NCI-H2171 (cell line): ENCODE measurements at places on chromosomes 3 and 15.

- DNase-seq: no peak
Measured at GRCh38 chr15:78455749-78456148, 17.7 kb downstream of the IREB2 start.

DNA sequence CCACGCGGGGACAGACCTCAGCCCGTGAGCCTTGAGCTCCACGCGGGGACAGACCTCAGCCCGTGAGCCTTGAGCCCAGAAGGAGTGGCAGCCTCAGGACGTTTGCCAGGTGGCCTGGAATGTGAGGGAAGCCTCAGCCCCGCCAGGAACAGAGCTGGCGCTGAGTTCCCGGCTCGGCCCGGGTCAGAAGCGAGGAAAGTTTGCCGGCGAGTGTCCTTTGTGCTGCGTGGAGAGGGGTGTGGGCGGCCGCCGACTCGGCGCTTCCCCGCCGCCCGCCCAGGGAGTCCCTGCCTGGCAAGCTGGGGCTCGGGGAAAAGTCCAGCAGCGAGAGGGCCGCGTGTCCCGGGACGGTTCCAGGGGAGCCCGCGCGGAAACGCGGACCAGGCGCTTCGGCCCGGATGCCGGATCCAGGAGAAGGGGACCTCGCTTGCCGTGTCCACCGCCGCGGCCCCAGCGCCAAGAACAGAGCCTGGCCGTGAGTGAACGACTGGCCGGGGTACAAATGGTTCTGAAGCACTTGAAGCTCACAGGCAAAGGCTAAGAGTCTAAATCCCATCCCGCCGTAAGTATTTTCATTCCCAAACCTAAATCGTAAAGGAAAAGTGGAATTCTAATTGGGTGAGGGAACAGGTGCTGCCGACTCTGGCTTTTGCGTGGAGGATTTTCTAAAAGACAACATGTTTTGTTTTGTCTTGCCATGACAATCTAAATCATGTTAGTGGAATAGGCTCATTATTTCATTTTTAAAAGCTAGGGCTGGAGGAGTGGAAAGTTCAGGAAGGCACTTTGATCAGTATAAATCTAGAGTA, 1.7 kb downstream of the LRRN1 start:
- DNase-seq: no peak

DNA sequence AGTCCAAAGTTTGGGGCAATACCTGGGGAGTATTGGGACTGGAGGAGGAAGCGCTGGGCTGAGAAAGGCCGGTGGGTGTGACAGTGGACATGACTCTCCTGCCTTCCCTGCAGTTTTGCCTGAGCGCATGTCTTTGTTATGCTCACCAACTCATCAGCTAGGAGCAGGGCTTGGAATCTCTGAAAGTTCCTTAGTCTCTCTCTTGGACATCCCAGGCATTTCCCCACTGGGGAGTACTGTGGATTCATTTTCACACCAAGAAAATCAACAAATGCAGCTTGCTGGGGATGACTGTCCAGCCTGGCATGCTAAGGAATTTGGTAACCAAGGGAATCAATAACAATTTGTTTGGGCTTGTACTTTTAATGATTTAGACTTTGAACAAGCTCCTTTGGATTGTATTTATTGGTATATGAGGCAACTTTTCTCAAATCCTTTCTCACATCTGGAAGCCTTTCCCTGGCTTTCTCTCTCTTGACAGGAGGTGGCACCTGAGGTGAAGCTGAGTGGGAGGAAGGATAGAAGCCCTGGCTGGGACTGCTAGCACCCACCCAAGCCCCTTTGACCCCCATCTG, 48.5 kb upstream of the CHST2 start:
- no peak for DNase-seq

DNA sequence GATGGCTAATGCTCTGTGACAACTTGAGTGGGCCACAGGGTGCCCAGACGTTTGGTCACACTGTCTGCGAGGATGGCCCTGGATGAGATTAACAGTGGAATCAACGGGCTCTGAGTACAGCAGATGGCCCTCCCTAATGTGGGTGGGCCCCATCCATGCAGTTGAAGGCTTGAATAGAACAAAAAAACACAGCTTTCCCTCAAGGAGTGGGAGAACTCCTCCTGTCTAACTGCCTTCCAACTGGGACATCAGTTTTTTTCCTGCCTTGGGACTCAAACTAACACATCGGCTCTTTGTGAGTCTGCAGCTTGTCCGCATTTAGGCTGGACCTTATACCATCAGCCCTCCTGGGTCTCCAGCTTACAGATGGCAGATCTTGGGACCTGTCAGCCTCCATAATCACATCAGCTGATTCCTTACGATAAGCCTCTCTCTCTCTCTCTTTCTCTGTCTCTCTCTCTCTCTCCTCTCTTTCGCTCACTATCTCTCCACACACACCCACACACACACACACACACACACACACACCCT, 20.8 kb downstream of the FAM174B start:
- DNase-seq: no peak

DNA sequence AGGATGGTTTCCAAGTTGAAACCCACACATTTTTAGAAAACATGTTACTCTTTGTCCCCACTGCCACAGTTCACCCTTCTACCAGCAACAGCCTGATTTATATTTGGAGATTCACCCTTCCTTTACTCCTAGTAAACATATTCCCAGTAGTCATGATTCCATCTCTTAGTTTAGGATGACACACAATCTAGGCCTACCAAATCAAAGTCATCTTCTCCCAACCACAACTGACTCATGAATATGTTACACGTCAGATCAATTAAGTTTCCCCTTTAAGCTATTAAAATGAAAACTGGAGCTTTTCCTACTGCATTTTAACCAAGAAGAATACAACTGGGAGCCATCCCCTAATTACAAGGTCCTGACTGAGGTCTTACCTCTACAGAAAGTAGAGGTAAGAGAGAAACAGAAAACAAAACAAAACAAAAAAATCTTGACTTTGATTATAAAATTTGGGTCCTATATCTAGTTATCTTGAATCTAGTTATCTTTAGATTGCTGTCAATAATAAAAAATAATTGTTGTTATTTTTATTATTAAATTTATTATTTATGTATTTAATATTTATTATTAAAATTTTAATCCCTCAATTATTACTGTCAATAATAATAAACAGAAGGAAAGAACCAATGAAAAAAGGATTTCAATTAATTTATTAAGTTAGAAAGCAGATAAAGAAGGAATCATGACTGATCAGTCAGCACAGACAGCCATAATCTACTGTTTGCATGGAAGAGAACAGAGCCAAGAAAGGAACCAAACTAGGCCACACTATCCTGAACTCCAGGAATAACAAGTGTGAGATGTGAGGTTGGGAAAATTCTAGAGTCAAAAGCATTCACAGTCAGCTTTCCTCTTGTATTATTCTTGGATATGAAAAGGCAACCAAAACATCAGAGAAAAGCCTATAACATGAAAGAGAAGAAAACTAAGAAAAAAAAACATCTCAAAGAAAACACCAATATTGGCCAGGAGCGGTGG, 12.5 kb downstream of the DPH6 start:
- DNase-seq: no peak
